Neural crest cell (in vitro differentiated cells): ENCODE measurements at places on chromosomes 13 and 19. TPM values are rescaled to one million over a fixed set of nuclear protein-coding genes. Genes with fewer than 3 reads are reported as not detected.

CRB3 gene
- total RNA-seq = not detected in 2 replicates

GRCh38 chr19:57964761-57965160, 9.6 kb downstream of the C19orf18 start:
- DNase-seq = no peak

- no peak for DNase-seq
Observed at GRCh38 chr19:6125571-6125989, 9.9 kb upstream of the ACSBG2 start.

ONECUT3 gene
- total RNA-seq = 0.93 and 1.0 TPM in 2 replicates

TFDP1 gene
- 105 and 108 TPM in 2 replicates for total RNA-seq

CEACAM1 gene
- not detected in 2 replicates for total RNA-seq

APOE gene
- total RNA-seq = 12.2 and 13.1 TPM in 2 replicates

TYK2 gene
- 100 and 103 TPM in 2 replicates for total RNA-seq

CRTC1 gene
- total RNA-seq = 24.1 and 25.2 TPM in 2 replicates

- no peak for DNase-seq
Observed at GRCh38 chr13:26749285-26749684, 11.3 kb downstream of the GPR12 start.

FEM1A gene
- total RNA-seq = 16.9 and 17.3 TPM in 2 replicates

DNA sequence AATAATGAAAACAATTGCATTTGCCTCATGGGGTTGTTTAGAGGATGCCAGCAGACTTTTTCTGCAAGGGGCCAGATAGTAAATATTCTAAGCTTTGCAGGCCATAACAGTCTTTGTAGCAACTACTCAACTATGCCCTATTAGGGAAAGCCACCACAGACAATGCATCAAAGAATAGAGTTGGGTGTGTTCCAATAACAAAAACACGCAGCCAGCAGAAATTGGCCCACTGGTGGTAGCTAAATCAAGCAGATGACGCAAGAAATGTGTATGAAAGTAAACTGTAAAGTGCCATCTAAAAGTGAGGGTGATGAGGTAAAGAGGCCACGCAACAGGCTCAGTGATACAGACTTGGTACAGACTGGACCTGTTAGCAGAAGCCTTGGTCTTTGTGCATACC, 75.2 kb upstream of the SIAH3 start:
- no peak for DNase-seq

ACP5 gene
- 1.2 and 2.5 TPM in 2 replicates for total RNA-seq

DNA sequence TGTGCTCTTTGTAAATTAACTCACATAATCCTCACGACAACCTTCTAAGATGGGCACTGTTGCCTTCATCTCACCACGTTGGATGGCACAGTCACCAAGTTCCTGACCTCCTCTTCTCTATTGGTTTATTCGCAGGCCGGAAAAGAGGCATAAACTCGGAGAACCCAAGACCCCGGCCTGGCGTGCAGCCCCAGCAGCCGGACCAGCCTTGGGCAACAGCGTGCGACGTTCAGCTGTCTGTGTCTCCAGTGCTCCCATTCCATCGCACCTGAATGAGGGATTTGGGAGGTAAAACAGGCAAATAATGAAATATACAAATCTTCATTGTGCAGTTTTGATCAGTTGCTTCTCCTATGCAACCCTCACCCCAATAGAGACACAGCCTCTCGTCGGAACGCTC, 34.5 kb upstream of the GAS6 start:
- DNase-seq = no peak

GRCh38 chr13:43786766-43787517, at the start of gene ENOX1:
Gene ENOX1, minus strand, starts transcription at chr13:43786972.
- DNase-seq = peak; percentile 56

PNMA8A gene
- total RNA-seq = 28.4 and 29.9 TPM in 2 replicates

DNA sequence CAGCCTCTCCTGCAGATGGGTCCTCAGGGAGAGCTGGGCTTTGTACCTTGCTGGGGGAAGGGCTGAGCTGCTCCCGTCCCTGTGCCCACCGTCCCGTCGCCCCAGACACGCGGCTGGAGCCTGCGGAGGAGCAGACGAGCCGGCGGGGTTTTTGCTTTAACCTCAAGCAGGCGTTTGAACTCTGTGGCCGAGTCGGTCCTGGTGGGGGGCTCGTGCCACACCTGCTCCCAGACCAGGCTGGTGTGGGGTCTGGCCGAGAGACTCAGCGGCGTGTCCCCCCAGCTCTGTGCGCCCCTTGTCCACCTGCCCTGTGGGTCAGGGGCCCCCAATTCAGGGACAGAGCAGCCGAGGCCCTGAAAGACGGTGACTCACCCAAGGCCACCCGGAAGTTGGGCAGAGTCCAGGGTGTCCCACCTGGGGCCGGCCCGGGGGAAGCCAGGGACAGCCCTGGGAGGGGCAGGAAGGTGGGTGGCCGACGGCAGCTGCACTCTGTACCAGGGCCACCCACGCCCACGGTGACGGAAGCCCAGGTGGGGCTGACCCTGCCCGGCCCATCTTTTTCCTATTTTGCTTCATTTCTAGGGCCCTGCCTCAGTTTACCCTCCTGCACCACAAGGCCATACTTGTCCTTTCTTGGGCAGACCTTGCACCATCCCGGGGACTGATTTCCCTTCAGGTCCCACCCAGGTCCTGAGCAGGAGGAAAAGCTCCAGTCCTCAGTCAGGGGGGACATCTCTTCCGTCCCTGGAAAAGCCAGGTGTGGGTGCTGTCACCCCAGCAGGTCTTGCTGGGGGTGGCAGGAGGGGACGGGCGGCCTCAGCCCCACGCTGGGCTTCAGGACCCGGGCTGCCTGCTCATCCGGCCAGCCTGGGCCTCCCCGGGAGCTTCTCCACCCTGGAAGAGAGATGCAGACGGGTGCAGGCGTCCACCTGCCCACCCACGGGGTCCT, 5.3 kb downstream of the EFNA2 start:
- DNase-seq = no peak

DNA sequence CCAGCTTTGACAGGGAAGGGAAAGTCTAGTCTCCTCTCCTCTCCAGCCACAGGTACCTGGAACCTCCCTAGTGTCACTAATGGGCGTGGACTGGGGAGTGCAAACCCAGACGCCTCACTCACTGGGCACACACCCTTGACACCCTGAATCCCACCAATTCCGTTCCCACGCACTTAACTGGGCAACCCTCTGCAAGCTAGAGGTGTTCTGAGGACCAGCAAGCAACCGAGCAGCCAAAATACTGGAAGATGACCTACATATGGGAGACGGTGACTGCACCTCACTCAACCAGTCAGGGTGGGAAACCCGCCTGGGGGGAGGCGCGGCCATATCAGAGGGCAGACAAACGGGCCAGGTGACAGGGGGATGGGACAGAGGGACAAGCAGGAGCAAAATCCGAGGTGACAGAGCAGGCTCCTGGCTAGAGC, 991 bp downstream of the ABHD17A start:
- DNase-seq = no peak

GRCh38 chr13:76029088-76029487, 393.0 kb downstream of the LMO7 start:
- DNase-seq = no peak

- DNase-seq = no peak
Observed at GRCh38 chr13:26719356-26719945, 41.1 kb downstream of the GPR12 start.

DNA sequence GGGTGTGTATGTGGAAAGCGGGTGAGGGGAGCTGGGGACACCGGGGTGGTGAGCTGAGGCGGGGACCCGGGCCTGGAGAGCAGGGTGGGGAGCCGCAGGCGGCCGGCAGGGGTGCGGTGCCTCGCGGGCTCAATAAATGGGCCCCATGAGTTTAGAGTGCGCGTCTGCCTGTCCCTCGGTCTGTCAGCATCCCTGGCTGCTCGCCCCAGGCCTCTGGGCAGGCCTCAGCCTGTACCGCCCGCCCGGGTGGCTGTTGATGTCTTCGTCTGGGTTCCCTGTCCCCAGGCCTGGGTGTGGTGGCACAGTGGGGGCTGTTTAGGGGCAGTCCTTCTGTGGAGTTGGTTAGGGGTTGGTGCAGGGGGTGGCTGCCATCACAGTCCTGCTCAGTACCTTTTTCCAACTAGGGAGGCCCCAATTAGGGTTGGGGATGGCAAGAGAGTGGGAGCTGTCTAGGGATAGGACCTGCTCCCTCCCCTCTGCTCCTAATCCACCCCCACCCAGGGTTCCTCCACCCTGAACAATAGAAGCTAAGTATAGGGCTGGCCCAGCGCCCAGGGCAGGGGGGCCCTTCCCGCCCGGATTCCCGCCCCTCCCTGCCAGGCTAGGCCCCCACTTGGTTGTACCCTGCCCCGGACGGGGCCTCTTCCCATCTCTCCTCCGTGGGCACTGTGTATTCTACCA, 12.2 kb downstream of the CIC start:
- peak; percentile 34 for DNase-seq

- DNase-seq = no peak
Observed at GRCh38 chr13:37488726-37489125, 109.8 kb downstream of the POSTN start.

DNA sequence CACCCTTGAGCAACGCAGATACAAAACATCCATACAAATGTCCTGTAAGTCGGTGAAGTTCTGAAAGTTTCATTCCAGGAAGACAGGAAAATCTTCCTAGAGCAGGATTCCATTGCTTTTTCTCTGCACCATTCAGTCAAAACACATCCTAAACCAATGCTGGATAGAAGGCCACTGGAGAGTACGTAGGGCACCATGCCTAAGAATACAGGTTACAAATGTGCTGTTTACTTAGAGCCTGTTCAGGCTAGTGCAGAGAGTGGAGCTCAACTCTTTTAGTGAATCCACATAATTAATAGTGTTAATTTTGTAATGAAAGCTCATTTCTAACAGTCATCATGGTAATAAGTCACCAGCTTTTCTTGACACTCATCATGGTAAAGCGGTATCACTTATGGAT, 187.6 kb downstream of the NHLRC3 start:
- no peak for DNase-seq

TMEM145 gene
- total RNA-seq = 18.4 and 19.4 TPM in 2 replicates

KIR3DL2 gene
- not detected in 2 replicates for total RNA-seq

DNA sequence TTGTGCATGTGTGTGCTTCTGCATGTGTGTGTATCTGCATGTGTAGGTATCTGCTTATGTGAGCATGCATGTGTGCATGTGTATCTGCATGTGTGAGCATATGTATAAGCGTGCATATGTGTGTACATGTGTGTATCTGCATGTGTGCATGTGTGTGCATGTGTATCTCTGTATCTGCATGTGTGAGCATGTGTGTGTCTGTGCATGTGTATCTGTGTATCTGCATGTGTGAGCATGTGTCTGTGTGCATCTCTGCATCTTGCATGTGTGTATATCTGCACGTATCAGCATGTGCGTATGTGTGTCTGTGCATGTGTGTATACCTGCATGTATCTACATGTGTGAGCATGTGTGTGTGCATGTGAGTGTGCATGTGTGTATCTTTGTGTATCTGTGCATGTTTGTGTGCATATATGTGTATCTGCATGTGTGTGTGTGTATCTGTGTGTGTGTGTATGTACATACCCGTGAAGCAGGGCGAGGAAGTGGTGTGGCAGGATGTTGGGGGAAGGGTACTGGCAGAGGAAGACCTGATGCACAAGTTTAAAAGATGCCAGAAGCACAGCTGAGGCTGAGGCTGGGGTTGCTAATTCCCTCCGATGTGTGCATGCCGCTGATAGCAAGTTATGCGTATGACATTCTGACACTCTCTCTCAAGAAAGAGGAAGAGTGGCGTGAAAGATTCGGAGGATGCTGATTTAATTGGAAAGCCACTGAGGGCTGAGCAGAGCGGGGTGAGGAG, 64.2 kb downstream of the TEX29 start:
- DNase-seq = no peak

DNA sequence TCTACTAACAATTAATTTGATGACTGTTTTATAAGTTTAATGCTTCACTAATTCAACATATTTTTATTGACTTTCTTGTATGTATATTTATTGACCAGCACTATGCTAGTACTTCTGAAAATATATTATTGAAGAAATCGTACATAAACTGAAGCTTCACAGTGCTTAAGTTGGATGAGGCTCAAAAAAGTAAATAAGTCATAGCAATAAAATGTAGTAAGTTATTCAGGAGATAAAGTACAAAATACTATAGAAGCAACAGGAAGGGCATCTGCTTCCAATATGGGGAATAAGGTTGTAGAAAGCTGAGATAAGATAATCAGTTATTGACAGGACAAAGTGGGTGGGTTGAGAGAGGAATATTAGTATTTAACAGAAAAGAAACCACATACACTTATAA, 944.9 kb upstream of the MIR17HG start:
- no peak for DNase-seq

- no peak for DNase-seq
Observed at GRCh38 chr19:2927032-2927430, 17.7 kb downstream of the ZNF77 start.

ZNF562 gene
- total RNA-seq = 23.3 and 25.8 TPM in 2 replicates

DNA sequence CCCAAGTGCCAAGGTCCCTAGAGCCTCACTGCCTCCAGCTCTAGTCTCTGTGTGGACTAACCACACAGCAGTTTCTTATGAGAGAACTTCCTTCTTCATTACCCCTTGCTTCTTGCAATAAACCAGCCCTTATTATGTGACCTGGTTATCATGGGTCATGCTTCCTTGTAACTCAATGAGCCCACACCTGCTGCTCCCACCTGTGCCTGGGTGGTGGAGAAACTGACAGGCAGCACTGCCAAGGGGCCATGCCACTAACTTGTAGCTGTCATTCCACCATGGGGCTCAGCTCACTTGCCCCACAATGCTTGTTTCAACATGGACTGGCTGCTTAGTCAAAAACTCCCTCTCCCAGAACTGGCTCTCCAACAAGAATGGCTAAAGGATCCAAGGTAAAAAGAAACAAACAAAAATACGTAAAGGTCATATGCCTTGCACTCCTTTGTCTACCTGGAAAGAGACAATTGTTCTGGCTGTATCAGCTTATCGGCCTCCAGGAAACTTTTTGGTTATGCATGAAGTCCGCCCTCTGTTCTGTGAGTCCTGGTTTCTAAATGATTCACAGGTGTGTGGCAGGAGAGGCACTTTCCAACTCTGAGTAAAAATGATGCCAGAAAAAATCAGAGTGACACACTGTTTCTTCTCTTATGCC, 446.4 kb downstream of the COG6 start:
- no peak for DNase-seq

NLRP9 gene
- not detected in 2 replicates for total RNA-seq

- no peak for DNase-seq
Observed at GRCh38 chr19:40081411-40081810, 9.3 kb downstream of the ZNF780A start.

DNA sequence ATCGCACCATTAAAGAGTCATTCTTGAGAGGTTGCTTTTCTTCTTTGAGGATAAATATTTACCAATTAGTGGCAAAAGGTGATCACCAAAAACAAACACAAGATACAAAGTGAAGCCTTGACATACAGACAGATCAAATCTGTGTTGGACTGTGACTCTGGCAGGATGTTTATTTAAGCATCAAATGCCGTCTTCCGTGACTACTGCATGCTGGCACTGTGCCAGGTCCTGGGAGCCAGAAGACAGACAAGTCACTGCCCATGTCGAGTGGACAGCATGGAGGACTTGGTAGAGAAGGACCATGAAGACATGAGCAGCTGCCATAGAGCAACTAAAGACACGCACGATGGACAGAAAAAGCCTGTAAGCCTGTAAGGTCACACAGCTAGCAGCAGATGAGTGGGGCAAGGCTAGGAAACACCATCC, 92.8 kb upstream of the FARP1 start:
- no peak for DNase-seq

- DNase-seq = no peak
Observed at GRCh38 chr13:110230661-110231347, 76.2 kb downstream of the COL4A1 start.

GRCh38 chr19:15576526-15577156, 38.4 kb upstream of the CYP4F8 start:
- DNase-seq = no peak
